Fibroblast of skin of right biceps (primary cell): ENCODE measurements at places on chromosomes 2 and 18.

- no peak for DNase-seq
These were observed at the start of gene THSD7B for GRCh38 chr2:136765256-136766072. Gene THSD7B (plus strand): TSS chr2:136765545. CDS start chr2:136882179, 116,634 bp downstream.

DNA sequence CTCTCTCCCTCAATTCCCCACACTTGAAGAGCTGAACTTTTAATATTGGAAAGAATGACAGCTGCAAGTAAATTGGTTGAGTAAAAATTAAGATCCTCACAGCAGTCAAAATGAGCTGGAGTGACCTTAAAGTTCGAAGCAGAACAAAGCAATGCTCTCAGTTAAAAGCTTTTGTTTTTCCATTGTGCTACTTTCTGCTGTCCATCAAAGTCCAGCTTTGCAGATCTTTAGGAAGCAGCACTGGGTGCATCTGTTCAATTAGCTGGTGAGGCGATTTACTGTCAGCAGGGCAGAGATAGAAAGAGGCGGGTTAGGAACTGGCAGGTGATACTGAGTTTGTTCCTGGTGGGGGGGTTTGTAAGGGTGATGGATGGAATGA is 834.8 kb downstream of the CPS1 start:
- no peak for DNase-seq

DNA sequence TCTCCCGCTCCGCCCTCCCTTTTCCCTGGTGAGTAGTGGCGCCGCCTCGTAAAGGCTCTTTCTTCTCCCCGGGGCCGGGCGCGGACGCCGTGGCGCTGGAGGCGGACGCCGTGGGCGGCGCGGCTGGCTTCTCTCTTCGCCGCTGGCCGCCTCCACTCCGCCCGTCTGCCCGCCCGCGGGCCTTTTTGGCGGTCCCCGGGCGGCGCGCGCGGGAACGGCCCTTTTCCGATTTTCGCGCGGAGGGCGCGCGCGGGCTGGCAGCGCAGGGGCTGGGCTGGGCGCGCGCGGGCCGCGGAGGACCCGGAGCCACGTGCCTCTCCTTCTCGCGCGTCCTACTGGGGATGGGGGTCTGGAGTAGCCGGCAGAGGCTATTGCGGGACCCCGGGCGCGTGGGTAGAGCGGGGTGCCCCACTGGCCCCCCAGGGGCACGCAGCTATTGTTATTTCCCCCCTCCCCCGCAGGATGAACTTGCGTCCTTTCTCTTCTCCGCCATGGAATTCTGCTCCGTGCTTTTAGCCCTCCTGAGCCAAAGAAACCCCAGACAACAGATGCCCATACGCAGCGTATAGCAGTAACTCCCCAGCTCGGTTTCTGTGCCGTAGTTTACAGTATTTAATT is 472 bp downstream of the SLC20A1 start:
- no peak for DNase-seq

DNA sequence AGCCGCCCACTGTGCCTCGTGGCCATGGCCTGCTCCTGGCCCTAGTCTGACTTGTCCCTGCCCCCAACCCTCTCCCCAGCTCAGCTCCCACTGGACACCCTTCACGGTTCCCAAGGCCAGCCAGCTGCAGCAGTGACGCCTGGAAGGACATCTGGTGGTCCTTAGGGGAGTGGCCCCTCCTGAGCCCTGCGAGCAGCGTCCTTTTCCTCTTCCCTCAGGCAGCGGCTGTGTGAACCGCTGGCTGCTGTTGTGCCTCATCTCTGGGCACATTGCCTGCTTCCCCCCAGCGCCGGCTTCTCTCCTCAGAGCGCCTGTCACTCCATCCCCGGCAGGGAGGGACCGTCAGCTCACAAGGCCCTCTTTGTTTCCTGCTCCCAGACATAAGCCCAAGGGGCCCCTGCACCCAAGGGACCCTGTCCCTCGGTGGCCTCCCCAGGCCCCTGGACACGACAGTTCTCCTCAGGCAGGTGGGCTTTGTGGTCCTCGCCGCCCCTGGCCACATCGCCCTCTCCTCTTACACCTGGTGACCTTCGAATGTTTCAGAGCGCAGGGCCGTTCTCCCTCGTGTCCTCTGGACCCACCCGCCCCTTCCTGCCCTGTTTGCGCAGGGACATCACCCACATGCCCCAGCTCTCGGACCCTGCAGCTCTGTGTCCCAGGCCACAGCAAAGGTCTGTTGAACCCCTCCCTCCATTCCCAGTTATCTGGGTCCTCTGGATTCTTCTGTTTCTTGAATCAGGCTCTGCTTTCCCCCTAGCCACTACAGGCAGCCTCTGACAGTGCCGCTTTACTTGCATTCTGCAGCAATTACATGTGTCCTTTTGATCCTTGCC is 35.8 kb downstream of the ANO7 start:
- DNase-seq, result peak; percentile 67

DNA sequence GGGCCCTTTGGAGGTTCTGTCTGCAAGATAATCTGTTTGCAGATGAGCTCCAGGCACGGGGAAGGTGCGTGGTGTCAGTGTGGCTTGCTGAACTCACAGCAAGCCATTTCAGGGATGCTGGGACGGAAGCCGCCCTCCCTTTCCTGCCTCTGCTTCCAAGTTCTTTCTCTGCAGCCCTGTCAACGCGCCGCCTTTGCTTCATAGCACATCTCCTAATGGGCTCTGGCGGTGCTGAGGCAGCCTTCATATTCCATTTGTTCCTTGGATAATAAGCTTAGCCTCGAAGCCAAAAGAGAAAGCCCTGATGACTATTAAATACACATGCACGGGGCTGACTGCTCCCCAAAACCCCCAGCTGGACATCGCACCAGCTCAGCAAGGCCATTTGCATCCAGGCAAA is 81.7 kb upstream of the TAF1B start:
- no peak for DNase-seq

GRCh38 chr2:72931280-72931910 is 14.1 kb downstream of the EMX1 start:
- DNase-seq, result no peak

- no peak for DNase-seq
These were observed 25.7 kb downstream of the PLA2R1 start for GRCh38 chr2:160036736-160037135.

GRCh38 chr2:76197428-76197827 is 486.7 kb upstream of the GCFC2 start:
- no peak for DNase-seq

DNA sequence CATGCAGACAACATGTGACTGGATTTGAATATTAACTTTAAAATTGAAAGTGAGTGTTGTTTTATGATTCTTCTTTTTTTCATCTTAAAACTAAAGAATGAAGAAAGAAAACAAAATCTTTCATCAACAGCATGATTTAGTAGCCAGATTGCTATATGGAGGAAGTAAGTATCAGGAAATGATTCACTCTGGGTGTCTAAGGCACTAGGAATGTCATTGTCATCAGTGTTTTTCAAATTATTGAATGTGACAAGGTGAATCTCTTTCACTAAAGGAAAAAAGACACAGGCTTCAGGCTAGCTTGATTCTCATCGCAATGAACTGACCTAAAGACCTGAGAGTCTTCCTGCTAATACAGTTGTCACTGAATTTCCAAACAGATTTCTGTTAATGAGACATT is 430.1 kb downstream of the FBXO15 start:
- peak; percentile 68 for DNase-seq

- no peak for DNase-seq
These were observed 417.2 kb upstream of the KLHL29 start for GRCh38 chr2:22967756-22968155.

- no peak for DNase-seq
These were observed 35.4 kb downstream of the TOGARAM2 start for GRCh38 chr2:29016504-29016903.

DNA sequence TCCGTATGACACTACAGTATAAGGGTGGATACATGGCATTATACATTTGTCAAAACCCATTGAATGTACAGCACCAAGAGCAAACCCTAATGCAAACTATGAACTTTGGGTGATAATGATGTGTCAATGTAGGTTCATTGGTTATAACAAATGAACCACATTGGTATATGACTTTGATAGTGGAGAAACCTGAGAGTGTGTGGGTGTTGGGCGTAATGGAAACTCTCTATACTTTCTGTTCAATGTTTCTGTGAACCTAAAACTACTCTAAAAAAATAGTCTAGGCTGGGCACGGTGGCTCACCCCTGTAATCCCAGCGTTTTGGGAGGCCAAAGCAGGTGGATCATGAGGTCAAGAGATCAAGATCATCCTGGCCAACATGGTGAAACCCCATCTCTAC is 6.5 kb upstream of the ACTG2 start:
- no peak for DNase-seq

DNA sequence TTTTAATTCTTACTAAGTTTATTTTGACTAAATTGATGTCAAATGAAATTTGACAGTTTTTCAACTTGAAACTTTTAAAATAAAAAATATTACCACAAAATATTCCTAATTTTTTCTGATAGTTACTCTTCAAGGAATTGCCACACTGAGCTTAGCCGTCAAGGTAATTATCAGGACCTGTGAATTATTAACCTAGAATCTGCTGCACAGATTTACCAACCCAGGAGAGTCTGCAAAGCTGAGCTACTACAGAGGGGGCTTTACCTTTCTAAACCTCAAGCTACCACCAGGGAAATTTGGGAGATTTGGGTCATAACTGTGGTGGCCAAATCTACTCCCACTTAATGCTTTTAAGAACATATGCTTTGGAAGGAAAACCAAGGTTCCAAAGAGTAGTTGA is 324.6 kb downstream of the CCDC178 start:
- no peak for DNase-seq

DNA sequence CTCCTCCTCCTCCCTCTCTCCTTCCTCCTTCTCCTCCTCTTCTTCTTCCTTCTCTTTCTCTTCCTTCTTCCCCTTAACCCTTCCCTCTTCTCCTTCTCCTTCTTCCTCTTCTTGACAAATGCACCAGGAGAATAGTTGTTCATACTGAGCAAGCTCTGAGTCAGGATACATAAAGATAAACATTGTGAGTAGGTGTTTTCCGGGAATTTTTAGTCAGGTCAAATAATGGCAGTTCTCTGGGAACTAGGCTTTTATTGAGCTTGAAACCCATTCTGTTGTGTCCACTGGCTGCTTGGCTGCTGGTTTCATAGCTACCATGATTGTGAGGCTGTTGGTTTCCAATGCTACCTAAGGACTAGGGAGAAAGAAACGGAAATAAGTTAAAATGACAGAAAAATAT is 1144.7 kb upstream of the DDX18 start:
- no peak for DNase-seq

GRCh38 chr18:67194886-67195285 is 321.6 kb downstream of the DSEL start:
- no peak for DNase-seq

DNA sequence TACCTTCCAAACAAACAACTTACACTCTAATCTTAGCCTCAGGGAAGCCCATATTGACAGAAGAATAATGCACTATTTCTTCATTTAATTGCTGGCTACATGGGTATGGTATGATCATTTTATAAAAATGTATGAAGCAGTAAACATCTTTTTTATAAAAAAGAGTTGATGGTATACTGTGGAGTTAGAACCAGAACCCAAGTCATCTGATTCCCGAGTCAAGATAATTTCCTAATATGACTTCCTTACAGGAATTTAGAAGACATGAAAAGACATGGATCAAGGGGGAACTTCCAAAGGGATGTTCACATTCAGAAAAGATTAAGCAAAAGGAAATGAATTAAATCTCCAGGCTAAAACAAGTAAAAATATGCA is 171.8 kb downstream of the NBAS start:
- no peak for DNase-seq

GRCh38 chr2:239261356-239261755 is 139.5 kb downstream of the HDAC4 start:
- no peak for DNase-seq

- no peak for DNase-seq
These were observed 7.5 kb upstream of the YPEL5 start for GRCh38 chr2:30139131-30139870.

DNA sequence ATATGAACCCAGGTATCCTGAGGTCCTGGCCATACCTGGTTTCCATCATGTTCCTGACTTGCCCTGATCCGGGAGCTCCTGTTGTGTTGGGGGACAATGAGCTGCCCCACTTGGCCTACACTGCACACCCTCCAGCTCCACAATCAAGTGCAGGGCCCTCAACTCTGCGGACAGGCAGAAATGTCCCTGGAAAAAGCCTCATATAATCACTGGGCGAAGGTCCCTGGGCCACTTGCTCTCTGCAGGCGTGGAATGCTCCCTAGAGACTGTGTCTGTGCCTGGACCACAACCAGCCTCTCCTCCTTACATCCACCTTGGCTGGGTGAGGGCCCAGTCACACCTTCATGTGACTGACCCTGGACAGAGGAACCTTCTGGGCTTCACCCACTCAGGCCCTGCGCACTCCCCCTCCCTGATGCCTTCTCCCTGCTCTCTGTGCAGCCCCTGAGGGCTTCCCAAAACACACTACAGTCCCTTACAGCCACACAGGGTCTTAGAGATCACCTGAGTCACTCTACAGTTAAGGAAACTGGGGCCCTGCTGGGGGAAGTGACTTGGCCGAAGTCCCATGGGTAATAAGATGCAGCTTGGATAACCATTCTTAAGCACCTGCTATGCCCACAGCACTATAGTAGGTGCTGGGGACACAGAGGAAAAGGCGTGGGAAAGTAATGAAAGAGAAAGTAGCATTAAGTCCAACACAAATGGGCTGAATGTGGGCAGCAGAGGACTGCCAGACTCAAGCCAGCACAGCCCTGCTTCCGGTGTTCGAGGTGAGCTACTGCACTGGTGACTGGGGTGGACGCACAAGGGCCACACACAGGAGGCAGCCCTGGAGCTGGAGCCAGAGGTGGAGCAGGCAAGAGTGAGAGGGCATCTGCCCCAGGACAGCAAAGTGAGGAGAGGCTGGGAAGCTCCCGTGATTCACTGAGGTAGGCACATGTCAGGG is 9.8 kb downstream of the BOLA3 start:
- no peak for DNase-seq

- no peak for DNase-seq
These were observed 56.5 kb upstream of the CDKL4 start for GRCh38 chr2:39300044-39300978.

DNA sequence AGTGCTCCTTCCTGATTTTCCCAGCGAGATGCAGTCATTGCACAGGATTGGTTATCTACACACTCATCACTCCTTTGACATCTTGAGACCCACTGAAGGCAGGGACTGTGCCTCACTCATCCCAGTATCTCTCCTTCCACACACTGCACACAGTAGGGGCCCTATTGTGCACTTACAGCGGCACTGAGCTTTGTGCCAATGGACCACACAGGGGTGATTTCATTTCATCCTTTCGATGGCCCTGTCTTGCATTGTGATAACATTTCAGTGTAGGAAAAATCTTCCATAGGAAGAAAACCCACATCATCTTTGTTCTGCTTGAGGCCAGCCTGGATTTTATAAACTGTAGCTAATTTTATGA is 11.0 kb upstream of the LRRFIP1 start:
- no peak for DNase-seq

GRCh38 chr2:7572450-7572849 is 655.2 kb downstream of the RNF144A start:
- no peak for DNase-seq

DNA sequence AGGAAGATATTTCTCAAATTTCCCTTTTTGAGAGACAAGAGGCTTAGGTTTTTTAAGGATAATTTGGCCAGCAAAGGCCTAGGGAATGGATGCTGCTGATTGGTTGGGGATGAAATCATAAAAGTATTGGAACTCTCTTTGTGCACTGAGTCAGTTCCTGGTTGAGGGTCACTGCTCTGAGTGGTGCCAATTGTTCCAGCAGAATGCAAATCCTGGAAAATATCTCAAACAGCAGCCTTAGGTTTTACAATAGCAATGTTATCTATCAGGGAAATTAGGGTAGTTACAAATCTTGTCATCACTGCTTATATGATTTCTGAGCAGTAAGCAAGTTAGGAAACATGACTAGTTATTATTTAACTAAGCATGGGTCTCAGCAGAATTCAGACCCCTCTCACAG is 96.2 kb downstream of the RAD51AP2 start:
- DNase-seq, result peak; percentile 71

- peak; percentile 40 for DNase-seq
These were observed at the start of gene GREB1L for GRCh38 chr18:21242141-21242779. Gene GREB1L (plus strand): TSS chr18:21242232. CDS start chr18:21383519, 141,287 bp downstream.

- peak; percentile 24 for DNase-seq
These were observed 268.3 kb downstream of the FBXO15 start for GRCh38 chr18:73879328-73879727.
